ENCODE measurements at places on chromosomes 3 and 15.

DNA sequence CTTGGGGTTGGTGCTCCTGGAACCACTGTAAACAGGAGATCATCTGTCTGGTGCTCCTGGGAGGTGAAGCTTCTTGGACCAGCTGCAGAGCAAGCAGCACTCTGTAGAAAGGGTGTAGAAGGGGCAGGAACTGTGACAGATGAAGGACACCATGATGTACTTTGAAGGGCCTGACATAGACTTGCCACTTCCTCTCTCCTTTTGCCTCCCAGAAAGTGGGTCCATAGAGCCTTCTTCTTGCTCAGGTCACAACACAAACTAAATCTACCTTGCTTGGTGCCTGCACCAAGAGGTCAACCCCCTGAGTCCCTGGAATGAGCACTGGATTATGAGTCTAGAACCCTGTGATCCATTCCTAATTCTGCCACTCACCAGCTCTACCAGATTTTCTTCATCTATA is 176.1 kb upstream of the HES1 start:
- DNase-seq, result no peak

- no peak for DNase-seq
Measured at GRCh38 chr3:40979962-40980361, 219.3 kb upstream of the CTNNB1 start.

DNA sequence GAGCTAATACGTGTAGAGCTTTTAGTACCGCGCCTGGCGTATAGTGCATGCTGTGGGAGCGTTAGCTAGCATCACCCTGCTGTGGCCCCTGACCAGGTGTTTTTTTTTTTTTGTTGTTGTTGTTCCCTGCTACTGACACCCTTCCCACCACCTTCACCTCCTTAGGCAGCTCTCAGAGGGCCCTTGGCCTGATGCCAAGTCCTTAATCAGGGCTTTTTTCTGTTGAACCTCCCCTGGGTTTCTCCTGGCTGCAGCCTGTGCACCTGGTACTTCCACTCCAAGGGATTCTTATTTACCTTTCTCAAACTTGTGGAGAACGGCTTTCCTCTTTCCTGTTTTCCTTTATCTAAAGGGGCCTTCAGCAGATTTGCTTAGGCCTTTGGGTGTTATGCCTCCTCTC is 53.3 kb downstream of the SLC7A14 start:
- no peak for DNase-seq

DNA sequence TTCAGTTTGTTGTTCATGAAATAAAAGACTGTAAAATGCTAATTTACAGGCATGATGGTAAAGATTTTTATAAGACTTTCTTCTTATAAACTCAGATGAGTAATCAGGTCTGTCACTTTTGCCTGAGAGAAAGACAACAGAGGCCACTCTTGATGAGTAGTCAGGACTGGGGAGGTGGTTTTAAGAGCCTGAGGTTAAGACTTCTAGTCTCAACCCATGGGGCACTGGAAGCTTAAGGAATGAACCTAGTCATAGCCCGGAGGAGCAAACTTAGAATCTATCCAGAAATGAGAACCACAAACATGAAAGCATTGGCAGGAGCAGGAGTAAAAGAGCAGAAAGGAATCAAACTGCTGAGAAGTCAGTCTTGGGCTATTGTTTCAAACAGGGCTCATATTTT is 846.3 kb upstream of the ARPP21 start:
- DNase-seq, result no peak

DNA sequence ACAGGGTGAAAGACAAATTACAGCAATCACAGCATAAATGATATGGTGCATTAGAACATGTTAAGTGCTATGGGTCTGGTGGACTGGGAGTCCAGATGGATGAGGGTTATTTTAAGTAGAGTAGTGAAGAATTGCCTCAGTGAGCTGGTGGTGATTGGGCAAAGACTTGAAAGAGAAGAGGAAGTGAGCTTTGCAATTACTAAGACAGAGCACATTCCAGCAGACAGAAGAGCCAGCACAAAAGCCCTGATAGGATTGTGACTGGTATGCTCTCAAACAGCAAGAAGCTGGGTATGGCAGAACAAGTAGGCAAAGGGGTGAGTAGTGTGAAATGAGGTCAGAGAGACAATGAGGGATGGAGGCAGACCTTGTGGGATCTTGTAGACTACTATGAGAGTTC is 2.1 kb upstream of the ACKR4 start:
- DNase-seq, result no peak

GRCh38 chr3:151307583-151308488 is 8.8 kb downstream of the GPR87 start:
- no peak for DNase-seq

DNA sequence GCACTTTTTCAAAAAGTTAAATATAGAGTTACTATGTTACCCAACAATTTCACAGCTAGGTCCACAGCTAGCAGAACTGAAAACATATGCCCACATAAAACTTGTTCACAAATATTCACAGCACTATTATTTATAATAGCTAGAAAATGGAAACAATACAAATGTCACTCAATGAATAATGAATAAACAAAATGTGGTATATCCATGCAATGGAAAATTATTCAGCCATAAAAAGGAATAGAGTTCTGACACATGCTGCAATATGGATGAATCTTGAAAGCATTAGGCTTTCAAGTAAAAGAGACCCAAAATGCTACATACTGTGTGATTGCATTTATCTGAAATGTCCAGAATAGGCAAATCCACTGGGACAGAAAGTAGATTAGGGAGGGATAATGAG is 111.9 kb downstream of the MECOM start:
- DNase-seq, result no peak

- no peak for DNase-seq
Measured at GRCh38 chr3:180284331-180285110, 247.8 kb upstream of the PEX5L start.

- DNase-seq, result no peak
Measured at GRCh38 chr3:76679541-76679940, 360.4 kb upstream of the ROBO2 start.

DNA sequence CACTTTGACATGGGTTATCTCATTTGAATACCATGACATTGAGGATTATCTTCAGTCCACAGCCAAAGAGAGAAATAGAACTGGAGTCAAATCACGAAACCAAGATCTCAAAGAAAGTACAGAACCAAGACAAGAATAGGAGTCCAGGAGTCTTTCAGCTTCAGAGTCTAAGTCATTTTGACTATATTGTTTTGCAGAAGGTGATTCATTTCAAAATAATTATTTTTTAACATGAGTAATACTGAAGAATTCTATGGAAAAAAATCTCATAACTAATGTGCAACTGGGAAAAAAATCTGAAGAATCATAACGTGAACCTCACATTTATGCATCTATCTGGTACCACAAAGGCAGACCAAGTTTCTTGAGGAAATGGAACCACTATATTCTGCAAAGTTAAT is 60.3 kb downstream of the UBE3A start:
- DNase-seq, result no peak

GRCh38 chr3:13866041-13866965 is 13.6 kb downstream of the WNT7A start:
- DNase-seq, result peak; percentile 50

DNA sequence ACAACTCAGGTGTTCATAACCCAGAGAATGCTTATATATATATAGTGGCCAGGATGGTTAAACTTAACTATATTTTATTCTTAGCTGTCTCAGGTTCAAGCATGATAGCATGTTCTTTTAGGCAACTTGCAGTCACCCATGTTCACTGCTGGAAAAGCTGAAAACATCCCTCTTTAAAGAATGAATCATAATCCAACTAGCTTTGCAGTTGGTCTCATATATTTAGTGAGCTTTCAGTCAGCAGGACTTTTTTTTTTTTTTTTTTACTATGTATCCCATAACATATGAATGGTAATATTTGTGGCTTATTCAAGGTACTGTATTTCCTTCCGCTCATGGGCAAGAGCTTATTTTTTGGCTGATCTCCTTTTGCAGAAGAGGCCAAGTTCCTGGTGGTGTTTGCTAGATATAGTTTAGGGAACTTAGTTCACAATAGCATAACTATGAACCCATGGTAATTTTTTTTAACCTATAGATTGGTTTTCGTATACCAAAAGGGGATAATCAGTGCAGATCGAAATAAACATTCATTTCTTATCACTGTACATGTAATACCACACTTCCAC is 77.6 kb downstream of the CMSS1 start:
- no peak for DNase-seq

DNA sequence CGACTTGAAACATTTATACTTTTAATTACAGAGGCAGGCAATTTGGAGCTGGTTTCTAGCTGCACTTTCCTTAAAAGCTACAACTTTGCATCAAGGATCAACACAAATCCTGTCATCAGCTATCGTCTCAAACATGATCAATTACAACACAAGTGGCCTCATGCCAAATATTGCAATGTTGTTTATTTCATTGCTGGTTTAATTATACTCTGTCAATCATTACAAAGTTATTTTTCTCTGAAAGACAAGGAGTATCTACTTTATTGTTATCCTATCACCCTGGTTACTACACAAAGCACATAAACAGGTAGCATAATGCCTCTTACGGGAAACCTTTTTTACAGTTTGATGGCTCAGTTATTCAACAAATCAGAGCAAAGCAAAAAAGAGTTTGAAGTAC is 58.0 kb upstream of the FOXB1 start:
- DNase-seq, result no peak

DNA sequence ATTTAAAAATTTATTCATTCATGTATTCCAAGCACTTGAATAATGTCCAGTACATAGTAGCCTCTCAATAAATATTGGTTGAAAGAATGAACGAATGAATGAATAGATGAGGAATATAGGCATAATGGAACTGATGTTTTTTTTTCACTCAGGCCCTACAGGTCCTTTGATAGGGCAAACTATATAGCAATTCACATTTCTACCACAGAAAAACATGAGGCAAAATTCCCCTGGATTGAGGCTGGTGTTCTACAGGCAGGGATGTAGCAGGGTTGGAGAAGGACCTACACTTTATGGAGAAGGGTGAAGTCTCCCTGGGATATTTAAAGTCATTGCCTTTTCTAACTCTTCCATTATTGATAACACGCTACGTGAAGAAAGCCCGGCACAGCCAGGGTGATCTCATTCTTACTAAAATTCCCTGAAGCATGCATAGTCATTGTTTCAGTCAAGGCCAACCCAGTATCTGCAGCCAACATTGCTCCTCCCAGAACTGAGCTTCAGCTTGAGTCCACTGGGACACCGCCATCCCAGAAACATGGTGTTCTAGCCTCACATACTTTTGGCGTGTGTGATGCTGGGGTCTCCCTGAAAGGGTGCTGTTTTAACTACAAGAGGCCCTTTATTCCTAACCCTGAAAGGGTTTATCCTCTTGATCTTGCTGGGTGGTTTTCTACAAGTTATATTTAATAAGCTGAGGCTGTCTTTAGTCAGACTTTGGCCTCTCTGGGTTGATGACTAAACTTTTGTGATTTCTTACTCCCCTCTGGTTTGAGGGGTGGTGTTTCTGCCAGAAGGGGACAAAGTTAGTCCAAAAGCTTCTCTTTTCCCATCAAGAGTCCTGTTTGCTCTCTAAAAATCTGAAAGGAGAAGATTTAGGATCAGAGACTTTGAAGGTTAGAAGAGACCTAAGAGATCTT is 25.9 kb upstream of the FBN1 start:
- DNase-seq, result no peak

DNA sequence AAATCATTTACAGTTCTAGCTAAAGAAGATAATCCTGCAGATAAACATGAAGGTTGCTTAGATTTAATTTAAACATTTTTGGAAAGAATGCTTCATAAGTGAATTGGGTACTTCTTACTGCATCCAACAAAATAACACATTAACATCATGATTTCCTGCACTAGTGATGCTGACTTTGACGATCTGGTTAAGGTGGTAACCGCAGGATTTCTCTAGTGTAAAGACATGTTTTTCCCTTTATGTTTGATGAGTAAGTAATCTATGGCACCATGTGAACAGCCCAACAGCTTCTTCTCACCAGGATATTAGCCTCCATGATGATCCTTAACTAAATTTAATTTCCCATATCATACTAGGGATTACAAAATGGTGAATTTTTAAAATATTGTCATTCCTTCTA is 14.1 kb downstream of the SPPL2A start:
- DNase-seq, result no peak

DNA sequence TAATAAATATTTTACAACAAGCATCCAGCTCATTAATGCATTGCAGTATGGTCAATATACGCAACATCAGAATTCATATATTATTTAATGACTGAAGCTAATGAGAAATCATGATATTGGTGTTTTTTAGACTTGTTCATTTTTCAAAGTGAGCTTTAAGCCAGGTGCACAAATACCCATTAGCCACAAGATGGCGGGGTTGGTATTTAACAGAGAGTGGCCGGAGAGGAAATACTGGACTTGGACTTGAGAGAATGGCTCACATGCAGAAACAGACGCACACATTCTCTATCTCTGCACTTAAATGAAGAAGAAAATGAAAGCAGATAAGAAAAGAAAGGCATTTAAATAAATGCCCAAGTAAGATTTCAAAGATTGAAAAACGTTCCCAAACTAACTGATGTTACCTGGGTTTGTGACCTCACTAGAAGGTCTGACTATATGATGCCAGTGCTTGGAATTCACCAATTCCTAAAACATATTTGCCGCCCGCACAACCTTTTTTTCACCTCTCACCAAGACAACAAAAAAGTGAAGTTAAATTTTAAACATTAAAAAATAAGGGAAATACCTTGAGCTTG is 21.2 kb upstream of the CRBN start:
- DNase-seq, result no peak

- DNase-seq, result no peak
Measured at GRCh38 chr3:130258532-130258952, 86.9 kb upstream of the COL6A5 start.

- DNase-seq, result no peak
Measured at GRCh38 chr15:67895237-67895636, 55.4 kb upstream of the RNU6-1 start.

GRCh38 chr15:41429003-41429890 is 12.4 kb downstream of the RTF1 start:
- DNase-seq, result no peak

DNA sequence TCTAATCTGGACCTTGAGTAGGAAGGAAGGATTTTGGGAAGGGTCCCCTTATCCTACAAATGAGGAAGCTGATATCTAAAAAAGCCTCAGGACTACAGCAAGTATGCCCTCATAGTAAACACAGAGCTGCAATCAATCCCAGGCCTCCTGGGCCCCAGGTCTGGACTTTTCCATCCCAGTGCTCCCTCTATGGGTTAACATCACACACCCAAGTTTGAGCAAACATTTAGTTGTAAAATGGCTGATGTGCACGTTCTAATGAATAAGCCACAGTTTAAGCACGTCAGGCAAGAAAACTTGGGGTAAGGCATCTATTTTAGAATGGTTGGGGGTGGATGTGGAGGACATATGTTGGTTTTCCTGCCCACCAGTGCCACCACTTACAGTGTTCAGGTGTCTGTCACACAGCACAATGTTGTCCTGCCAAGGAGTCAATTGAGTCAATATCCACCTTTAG is 44.3 kb upstream of the UBE2E1 start:
- DNase-seq, result no peak

DNA sequence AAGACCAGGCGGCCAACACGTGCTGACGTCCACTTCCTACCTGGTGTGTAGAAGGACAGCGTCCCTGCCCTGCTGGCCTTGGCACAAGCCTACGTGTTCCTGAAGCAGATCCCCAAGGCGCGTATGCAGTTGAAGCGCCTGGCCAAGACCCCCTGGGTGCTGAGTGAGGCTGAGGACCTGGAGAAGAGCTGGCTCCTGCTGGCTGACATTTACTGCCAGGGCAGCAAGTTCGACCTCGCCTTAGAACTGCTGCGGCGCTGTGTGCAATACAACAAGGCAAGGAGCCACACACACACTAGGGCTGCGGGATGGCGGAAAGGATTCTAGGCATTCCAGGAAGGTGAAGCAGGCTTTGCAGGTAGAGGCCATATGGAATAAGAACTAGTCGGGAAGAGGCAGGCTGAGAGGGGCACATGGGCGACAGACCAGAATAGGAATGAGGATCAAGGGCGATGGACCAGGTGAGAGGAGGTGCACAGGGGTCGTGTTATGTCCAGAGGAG is 15.9 kb downstream of the CSRNP1 start:
- no peak for DNase-seq

Data from T-helper 9 cell (primary cell).